ENCODE measurements at places on chromosomes 16 and 17.

DNA sequence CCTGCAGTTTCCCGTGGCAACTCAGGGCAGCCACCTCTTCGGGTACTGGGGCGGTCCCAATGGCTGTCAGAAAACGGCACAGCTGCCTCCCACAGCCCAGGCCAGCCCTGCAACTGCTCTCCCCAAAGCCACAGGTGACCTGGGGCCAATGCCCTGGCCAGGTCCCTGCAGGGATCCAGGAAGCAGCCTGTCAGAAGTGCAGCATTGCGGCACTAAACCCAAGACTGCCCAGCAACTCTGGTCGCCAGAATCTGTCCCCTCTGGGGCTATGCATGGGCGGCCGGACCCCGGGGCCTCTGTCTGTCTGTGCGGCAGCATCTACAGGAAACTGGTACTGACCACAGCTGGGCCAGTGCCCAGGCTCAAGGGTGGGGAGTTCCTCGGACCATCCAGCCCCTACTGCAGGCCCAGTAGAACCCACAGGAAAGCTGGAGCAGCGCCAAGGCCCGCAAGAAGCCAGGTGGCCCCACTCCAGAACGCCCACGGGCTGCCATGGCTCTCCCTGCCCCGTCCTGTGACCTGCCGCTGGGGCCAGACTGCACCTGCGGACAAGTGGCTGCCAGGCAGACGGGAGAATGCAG is 5.5 kb downstream of the CYBC1 start:
- DNase-seq = no peak

- DNase-seq = peak; percentile 70
Measured at GRCh38 chr17:7889166-7889955, 772 bp downstream of the CHD3 start.

DNA sequence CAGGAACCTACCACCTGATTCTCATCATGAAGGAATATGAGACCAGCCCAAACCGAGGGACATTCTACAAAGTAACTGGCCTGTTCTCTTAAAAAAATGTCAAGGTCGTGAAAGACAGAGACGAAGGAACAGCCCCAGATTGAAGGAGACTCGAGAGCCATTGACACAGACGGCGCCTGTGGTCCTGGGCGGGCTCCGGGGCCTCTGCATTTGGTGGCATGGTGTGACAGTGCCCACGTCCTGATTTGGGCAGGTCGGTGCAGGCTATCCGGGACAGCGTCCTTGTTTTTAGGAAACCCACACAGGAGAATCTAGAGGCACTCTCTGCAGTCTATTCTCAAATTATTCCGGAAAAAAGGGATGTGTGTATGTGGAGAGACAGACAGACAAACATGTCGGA is 64.1 kb downstream of the ADCY9 start:
- DNase-seq = no peak

- DNase-seq = no peak
Measured at GRCh38 chr16:48525201-48526057, 84.6 kb downstream of the N4BP1 start.

DNA sequence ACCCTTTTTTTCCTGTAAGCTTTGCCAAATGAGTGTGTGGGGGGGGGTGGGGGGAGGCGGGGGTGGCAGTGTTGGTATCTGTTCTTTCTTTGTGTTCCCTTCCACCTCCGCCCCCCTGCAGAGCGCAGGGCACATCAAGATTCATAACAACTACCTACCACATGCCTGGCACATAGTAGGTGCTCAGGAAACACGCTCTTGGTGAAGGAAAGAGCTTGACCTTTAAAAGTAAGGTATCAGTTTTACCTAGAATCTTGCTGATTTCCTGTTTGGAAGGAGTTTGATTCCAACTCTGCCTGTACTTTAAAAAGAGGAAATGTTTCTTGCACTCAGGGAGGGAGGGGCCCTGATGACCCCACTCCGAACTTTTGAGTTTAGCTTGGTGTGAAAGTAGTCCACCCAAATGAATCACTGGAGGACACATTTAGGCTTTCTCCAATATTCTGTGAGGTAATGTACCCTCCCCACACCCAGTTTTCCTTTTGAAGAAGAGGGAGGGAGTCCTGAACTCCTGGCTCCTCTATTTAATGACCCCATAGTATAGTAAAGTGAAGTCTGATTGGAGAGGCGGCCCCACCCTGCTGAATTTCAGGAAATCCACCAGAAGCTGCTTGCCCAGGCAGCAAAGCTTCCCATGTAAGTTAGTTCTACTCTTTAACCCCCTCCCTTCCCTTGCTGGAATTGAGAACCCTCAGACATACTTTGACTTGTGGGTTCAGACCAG is 560 bp upstream of the FAM20A start:
- DNase-seq = no peak

- DNase-seq = no peak
Measured at GRCh38 chr16:87006789-87007745, 310.1 kb downstream of the C16orf95 start.

GRCh38 chr17:80246726-80247125 is 13.9 kb upstream of the RNF213 start:
- DNase-seq = no peak

DNA sequence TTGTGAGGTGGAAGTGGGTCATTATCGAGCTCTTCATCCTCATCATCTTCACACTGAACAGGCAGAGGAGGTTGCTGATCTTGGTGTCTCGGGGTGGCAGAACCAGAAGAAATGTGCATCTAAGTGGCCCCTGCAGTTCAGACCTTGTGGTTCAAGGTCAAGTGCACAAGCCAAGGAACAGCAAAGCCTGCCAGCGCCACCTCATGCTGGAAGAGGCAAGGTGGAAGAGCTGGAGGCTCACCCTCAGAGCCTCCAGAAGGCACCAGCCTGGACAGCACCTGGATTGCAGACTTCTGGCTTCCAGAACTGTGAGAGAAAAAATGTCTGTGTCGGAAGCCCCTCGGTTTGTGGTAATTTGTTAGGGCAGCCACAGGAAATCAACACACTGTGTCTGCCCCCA is 32.7 kb downstream of the IFT140 start:
- DNase-seq = no peak

DNA sequence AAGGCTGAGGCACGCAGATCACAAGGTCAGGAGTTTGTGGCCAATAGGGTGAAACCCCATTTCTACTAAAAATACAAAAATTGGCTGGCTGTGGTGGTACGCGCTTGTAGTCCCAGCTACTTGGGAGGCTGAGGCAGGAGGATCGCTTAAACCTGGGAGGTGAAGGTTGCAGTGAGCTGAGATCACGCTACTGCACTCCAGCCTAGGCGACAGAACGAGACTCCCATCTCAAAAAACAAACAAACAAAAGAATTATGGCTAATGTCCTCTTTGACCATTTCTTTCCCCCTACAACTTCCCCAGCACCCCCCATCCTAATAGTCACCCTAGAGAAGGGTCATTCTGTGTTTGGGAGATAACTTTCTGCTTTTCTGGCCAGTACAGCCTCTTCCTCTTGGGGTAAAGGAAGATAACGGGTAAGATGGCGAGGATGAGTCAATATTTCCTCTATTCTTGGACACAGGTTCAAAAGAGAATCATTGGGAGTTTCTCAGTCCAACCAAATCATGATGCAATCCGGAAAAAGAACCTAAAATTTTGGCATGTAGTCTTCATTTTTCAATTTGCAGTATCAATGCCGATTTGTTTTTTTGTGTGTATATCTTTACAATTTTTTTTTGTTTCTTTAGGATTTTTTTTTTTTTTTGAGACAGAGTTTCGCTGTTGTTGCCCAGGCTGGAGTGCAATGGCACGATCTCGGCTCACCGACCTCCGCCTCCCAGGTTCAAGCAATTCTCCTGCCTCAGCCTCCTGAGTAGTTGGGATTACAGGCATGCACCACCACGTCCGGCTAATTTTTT is 107.6 kb upstream of the MED13 start:
- DNase-seq = peak; percentile 66
